ENCODE measurements at places on chromosomes 2 and 18. TPM values are rescaled to one million over a fixed set of nuclear protein-coding genes. Genes with fewer than 3 reads are reported as not detected.

DNA sequence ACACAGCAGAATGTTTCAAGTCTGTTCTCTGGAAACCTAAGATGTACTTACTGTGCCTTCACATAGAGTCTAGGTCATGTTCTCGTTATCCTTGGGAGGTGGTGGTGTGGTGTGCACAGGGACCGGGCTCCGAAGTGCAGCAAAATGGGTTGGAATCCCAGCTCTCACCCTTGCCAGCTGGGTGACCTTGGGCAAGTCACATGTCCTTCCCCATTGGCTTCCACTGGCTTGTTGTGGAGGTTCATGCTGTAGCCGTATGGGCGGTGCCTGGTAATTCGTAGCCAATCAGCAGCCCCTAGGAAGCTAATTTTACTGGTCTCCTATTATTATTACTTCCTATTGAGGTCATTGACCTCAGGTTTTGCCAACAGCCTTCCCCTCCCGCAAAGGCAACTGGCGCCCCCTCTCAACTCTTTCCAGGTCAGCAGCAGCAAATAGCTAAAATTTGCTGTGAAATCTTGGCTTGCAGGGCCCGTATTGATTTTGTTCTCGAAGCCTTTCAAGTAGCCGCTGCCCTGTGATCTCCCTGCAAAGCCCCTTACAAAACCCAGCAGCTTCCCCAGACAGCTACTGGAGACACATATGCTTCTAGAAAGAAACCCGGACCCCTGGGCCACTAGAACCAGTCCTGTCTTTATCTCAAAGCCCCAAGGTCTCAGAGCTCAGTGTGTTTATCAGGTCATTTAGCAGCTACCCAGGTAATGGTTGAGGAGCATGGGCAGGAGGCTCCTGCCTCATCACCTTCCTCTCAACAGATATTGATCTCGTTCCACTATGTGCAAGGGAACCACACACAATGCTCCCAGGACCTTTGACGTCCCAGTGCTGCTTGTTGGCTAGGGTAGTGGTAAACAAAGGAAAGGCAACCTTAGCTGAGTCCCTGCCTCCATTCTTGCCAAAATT lies 66.5 kb upstream of the SLC1A4 start:
- no peak overlapping the region for H3K4me3 ChIP-seq
- H3K27ac ChIP-seq: no peak overlapping the region
- H3K36me3 ChIP-seq: peaks cover 12% of the 10 kb centered on the region

GKN1 gene
- total RNA-seq: not detected

DNA sequence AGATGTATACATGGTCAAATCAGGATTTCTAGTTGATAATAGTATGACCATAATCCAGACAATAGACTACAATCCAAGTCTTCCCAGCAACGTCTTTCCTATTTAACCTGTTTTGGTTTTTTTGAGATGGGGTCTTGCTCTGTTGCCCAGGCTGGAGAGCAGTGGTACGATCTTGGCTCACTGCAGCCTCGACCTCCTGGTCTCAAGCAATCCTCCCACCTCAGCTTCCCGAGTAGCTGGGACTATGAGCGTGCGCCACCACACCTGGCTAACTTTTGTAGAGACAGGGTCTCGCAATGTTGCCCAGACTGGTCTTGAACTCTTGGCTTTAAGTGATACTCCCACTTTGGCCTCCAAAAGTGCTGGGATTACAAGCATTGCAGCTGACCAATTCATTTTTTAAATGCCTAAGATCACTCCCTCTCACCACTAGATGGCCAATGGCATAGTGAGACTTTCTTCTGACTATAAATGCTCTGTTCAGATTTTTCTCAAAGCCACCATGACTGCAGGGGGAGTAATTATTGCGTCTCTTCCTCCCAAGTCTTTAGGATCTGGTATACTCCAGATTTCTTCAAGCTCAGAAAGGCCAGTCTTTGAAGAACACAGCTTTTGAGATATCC lies 47.6 kb downstream of the HNRNPLL start:
- no peaks in the 10 kb centered on the region for H3K36me3 ChIP-seq
- H3K4me1 ChIP-seq: no peaks in the 10 kb centered on the region
- no peak for DNase-seq
- no peaks in the 10 kb centered on the region for H3K27me3 ChIP-seq
- no peak overlapping the region for H3K27ac ChIP-seq

- no peak overlapping the region for H3K27ac ChIP-seq
- peaks cover 74% of the 10 kb centered on the region for H3K27me3 ChIP-seq
- no peak overlapping the region for H3K4me3 ChIP-seq
- H3K4me1 ChIP-seq: no peaks in the 10 kb centered on the region
- no peak for DNase-seq
- no peaks in the 10 kb centered on the region for H3K36me3 ChIP-seq
Observed at GRCh38 chr2:26877276-26877675, 29.3 kb downstream of the DPYSL5 start.

DNA sequence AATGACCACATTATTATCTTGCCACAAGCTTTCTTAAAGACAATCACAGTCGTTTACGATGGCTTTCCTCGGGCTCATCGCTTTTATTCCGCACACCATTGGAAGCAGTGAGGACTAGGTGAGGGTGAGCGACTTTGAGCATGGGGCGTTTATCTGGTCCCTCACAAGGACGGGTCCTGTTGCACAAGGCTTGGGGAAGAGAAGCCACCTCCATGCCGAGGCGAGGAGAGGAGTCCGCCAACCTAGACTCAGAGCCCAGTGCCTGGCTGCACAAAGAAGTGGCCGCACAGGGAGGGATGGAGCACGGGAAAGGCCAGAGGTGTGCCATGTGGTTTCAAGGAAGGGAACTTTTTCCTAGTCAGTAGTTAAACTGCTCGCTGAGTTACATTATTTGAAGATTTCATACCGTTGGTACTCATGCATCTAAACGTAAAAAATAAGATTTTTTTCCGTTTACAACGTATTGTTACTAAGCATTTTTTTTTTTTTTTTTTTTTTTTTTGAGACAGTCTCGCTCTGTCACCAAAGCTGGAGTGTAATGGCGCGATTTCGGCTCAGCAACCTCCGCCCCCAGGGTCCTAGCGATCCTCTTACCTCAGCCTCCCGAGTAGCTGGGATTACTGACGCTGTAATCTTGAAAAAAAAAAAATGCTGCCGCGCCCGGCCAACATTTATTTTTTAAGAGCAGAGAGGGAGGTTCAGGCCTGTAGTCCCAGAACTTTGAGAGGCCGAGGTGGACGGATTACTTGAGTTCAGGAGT lies 849 bp upstream of the CYP27C1 start:
- peaks cover 42% of the 10 kb centered on the region for H3K4me1 ChIP-seq
- peak overlapping the region; percentile 27 for H3K27ac ChIP-seq
- DNase-seq: no peak
- peak overlapping the region; percentile 74 for H3K4me3 ChIP-seq
